ENCODE measurements at places on chromosomes 2 and 18.

DNA sequence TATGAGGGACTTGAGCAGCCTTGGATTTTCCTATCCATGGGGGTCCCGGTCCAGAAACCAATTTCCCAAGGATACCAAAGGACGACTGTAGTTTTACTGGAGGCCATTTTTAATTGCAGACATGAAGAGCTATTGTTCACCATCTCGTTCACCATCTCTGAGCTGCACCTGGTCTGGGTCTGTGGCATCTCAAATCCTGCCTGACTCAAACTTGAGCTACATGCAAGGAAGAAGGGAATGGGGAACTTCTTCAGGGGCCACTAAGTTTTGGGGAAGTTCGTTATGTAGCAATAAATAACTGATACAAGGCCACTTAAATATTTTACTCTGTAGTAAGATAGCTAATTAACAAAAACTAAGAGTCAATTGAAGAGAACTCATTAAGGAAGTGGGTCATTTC lies 2.1 kb upstream of the SMCHD1 start:
- DNase-seq = peak; percentile 85

DNA sequence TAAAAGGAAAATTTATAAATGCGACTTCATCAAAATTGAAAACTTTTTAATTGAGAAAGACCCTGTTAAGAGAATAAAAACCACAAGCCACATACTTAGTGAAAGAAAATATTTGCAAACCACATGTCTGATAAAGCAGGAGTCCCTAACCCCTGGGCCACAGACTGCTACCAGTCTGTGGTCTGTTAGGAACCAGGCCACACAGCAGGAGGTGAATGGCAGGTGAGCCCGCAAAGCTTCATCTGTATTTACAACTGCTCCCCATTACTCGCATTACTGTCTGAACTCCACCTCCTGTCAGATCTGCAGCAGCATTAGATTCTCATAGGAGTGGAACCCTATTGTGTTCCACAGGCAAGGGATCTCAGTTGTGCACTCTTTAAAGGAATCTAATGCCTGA lies 95.5 kb upstream of the CRACDL start:
- DNase-seq = no peak

DNA sequence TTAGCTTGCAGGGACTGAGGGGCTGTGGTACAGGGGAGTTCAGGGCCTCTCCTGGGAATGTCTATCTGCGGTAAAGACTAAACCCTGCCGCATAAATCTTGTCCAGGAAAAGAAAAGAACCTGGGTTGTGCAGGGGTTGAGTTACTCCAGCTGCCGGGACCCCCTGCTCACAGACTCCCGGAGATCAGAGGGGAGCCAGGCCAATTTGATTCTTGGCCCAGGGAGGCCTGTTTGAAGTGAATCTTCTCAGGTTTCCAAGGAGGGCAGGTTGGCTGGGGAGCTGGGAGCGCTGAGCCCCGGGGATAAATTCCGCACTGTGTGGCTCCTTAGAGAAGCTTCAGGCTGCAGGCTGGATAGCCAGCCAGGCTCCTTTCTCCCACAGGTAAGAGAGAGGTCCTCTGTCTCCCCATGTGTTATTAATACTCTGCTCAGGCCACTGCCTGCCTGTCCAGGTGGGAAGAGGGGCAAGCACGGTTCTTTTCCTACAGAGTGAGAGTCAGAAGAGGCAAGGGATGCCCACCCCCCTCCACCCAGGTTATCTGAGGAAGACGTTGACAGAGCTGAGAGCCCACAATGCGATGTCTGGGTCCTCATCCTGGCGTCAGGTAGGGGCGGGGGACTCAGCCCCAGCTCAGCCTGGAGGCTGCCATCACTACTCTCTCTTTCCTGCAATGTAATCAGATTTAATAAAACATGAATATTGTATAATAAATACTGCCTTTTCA lies 82.7 kb downstream of the LONRF2 start:
- DNase-seq = no peak

- DNase-seq = no peak
Measured at GRCh38 chr2:43737855-43738254, 36.0 kb upstream of the DYNC2LI1 start.

- DNase-seq = no peak
Measured at GRCh38 chr2:139359818-139360217, 579.6 kb upstream of the NXPH2 start.

GRCh38 chr2:45172760-45173392 lies 163.6 kb upstream of the SIX2 start:
- DNase-seq = no peak

GRCh38 chr2:199684832-199685231 lies 166.2 kb downstream of the FTCDNL1 start:
- DNase-seq = no peak

All from AML-193 (cell line).